ENCODE measurements at places on chromosomes 5 and 9. TPM values are rescaled to one million over a fixed set of nuclear protein-coding genes. Genes with fewer than 3 reads are reported as not detected.

The GPX8 gene
- polyA plus RNA-seq = 13.9 TPM

The HTR4 gene
- polyA plus RNA-seq = 0.17 TPM

The GFM2 gene
- polyA plus RNA-seq = 35.5 TPM

The SMIM33 gene
- polyA plus RNA-seq = not detected

The COL23A1 gene
- polyA plus RNA-seq = 4.3 TPM

The BSPRY gene
- 4.5 TPM for polyA plus RNA-seq

The PCDHB11 gene
- 0.63 TPM for polyA plus RNA-seq

The SLC34A3 gene
- 0.15 TPM for polyA plus RNA-seq

The PANK3 gene
- polyA plus RNA-seq = 25.2 TPM

The ADAMTS12 gene
- polyA plus RNA-seq = 4.9 TPM

GRCh38 chr5:71872311-71872864, 153.3 kb downstream of the CARTPT start:
- H3K27me3 ChIP-seq = no peaks in the 10 kb centered on the region
- H3K36me3 ChIP-seq = no peaks in the 10 kb centered on the region

- no peaks in the 10 kb centered on the region for H3K4me1 ChIP-seq
- H3K4me3 ChIP-seq = no peak overlapping the region
- DNase-seq = no peak
- H3K27ac ChIP-seq = no peak overlapping the region
- H3K27me3 ChIP-seq = no peaks in the 10 kb centered on the region
- no peaks in the 10 kb centered on the region for H3K36me3 ChIP-seq
These were observed 42.3 kb downstream of the MARCHF3 start for GRCh38 chr5:126988021-126988569.

DNA sequence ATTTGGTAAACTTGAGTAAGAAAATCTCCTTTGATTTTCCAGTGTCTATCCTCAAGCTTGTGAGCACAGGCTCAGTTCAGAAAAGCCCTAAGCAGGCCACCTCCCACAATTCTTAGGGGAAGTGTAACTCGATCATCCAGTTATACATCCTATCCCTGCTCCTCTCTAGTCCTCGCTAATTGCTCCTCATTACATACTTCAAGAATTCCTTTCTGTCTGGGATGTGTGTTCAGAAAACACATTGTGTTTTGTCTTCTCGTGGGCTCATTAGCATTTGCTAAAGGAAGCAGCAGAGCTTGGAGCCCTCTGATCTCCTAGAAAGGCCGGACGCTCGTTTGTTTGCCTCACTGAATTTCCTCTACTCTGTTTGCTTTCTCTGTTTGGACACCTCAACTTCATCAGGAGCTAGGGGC, 268.2 kb upstream of the RFX3 start:
- H3K4me3 ChIP-seq = no peak overlapping the region
- peak overlapping the region; percentile 71 for H3K27ac ChIP-seq
- H3K27me3 ChIP-seq = no peaks in the 10 kb centered on the region
- DNase-seq = peak; percentile 17
- H3K36me3 ChIP-seq = no peaks in the 10 kb centered on the region
- H3K4me1 ChIP-seq = no peaks in the 10 kb centered on the region

DNA sequence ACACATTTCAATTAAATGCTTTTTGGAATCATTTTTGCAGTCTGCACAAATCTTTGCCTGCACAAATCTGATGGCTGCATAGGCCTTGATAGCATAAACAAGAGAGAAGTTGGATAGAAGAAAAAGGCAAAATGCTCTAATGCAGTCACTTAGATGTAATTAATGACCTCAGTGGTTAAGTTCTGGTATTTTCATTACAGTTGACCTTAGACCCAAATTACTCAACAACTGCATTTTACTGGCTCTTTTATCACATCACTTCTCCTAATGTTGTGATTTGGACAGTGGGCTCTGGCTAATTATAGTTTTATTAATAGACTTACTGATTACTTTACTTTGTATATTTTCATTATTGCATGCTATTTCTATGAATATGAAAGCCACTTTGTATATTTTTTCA, 34.3 kb downstream of the NTRK2 start:
- no peak overlapping the region for H3K27ac ChIP-seq
- no peak overlapping the region for H3K4me3 ChIP-seq
- H3K4me1 ChIP-seq = peaks cover 8% of the 10 kb centered on the region
- H3K36me3 ChIP-seq = no peaks in the 10 kb centered on the region
- H3K27me3 ChIP-seq = no peaks in the 10 kb centered on the region

GRCh38 chr9:471320-471719, 256.7 kb downstream of the DOCK8 start:
- no peaks in the 10 kb centered on the region for H3K36me3 ChIP-seq
- H3K27me3 ChIP-seq = no peaks in the 10 kb centered on the region
- H3K4me3 ChIP-seq = no peak overlapping the region
- DNase-seq = no peak

- H3K36me3 ChIP-seq = no peaks in the 10 kb centered on the region
- H3K4me1 ChIP-seq = no peaks in the 10 kb centered on the region
- H3K27me3 ChIP-seq = no peaks in the 10 kb centered on the region
- H3K4me3 ChIP-seq = no peak overlapping the region
- DNase-seq = no peak
These were observed 387.5 kb downstream of the FAM170A start for GRCh38 chr5:120016717-120017382.

- no peaks in the 10 kb centered on the region for H3K36me3 ChIP-seq
- no peak overlapping the region for H3K27ac ChIP-seq
- H3K4me3 ChIP-seq = no peak overlapping the region
- no peak for DNase-seq
These were observed 19.2 kb downstream of the TIGD6 start for GRCh38 chr5:149981206-149981605.

- H3K36me3 ChIP-seq = no peaks in the 10 kb centered on the region
- peaks cover 5% of the 10 kb centered on the region for H3K4me1 ChIP-seq
- no peak overlapping the region for H3K4me3 ChIP-seq
- DNase-seq = no peak
- no peaks in the 10 kb centered on the region for H3K27me3 ChIP-seq
- no peak overlapping the region for H3K27ac ChIP-seq
These were observed 53.5 kb upstream of the GARNL3 start for GRCh38 chr9:127210851-127211730.

GRCh38 chr9:818958-819357, 22.5 kb upstream of the DMRT1 start:
- peaks cover 15% of the 10 kb centered on the region for H3K4me1 ChIP-seq
- H3K27ac ChIP-seq = no peak overlapping the region
- no peaks in the 10 kb centered on the region for H3K36me3 ChIP-seq
- H3K27me3 ChIP-seq = no peaks in the 10 kb centered on the region
- DNase-seq = peak; percentile 34

GRCh38 chr9:132372177-132373095, 17.6 kb upstream of the SETX start:
- peaks cover 9% of the 10 kb centered on the region for H3K4me1 ChIP-seq
- H3K4me3 ChIP-seq = no peak overlapping the region
- no peaks in the 10 kb centered on the region for H3K36me3 ChIP-seq
- DNase-seq = peak; percentile 78

DNA sequence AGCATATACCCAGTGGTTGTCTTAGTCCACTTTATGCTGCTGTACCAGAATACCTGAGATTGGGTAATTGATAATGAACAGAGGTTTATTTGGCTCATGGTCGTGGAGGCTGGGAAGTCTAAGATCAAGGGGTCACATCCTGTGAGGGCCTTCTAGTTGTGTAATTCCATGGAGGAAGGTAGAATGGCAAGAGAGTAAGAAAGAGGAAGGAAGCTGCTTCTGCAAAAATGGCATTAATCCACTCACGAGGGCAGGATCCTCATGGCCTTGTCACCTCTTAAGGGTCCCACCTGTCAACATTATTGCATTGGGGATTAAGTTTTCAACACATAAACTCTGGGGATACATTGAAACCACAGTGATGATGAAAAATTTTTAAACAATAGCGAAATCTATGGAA, 17.0 kb downstream of the BTNL8 start:
- H3K27me3 ChIP-seq = no peaks in the 10 kb centered on the region
- H3K4me3 ChIP-seq = no peak overlapping the region
- no peaks in the 10 kb centered on the region for H3K36me3 ChIP-seq
- no peak overlapping the region for H3K27ac ChIP-seq
- no peak for DNase-seq
- H3K4me1 ChIP-seq = no peaks in the 10 kb centered on the region

DNA sequence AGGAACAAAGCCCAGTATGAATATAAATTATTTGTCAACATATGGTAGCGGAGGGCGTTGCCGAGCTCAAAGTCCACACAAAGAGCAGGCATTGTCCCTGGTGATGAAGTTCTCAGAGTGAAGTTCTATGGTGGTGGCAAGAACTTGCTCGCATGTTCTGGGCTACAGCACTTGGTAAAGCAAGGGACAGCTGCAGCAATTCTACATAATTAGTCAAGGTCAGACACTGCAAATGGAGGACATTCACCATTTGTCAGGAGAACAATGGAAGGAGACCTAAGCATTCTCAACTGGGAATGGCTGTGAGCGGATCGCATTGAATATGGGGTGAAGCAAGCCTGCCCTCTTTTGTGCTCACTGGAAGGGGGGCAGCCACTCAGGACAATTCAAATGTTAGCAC, 503.8 kb upstream of the ADAMTS16 start:
- no peak for DNase-seq
- H3K4me3 ChIP-seq = no peak overlapping the region
- H3K36me3 ChIP-seq = no peaks in the 10 kb centered on the region
- H3K27ac ChIP-seq = no peak overlapping the region
- H3K27me3 ChIP-seq = no peaks in the 10 kb centered on the region

DNA sequence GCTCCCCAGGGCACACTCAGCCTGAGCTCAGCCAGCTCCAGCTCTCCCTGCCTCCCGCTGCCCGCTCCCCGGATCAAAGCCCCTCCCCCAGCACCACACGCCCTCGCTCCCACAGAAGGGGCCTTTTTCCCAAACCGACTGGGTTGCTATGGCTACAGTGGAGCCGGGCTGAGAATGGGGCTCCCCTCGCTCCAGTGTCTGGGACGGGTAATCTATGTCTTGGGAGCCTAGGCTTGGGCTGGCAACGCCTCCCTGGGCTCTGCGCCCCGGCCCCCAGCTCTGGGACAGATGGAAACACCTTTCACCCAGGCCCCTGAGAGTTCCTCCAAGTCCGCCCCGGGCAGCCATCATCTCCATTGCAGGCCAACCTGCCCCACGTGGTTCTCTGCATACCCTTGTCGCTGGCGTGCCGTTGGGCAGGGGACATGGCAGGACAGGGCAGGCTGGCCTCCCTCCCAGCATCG, 29.6 kb downstream of the NOTCH1 start:
- H3K27me3 ChIP-seq = no peaks in the 10 kb centered on the region
- no peak overlapping the region for H3K27ac ChIP-seq
- no peak overlapping the region for H3K4me3 ChIP-seq
- no peaks in the 10 kb centered on the region for H3K4me1 ChIP-seq
- H3K36me3 ChIP-seq = no peaks in the 10 kb centered on the region

DNA sequence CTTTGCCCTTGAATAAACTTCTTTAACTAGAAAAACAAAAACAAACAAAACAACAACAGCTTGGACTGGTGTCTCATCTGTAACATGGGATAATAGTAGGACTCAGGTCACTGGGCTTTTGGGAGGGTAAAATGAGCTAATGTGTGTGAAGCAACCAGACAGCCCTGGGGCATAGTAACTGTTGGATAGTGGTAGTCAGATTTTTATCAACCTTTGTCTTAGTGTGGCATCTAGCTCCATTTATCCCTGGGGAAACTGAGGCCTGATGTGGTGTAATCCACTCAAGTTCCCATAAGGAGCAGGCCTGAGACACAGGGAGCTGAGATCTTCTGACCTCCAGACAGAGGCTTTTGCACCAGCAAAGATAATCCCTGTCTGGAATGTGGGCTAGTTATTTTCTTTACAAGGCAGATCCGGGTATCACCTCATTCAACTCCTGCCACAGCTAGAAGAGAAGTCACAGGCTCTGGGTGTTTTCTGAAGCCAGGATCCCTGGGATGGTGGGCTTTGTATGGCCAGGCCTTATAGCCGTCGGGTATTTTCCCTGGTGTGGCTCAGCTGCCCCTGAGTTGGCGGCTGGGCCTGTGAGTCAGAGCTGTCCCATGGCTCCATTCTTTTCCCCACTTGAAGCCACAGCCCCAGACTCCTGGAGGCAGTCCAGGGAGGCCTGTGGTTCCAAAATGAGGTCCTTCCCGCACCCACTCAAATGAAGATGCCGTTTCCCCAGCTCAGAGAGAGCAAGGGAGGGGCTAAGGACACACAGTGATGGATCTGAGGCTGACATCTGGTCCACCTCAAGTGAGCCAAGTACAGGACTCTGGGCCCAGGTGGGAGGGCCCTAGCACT, 26.1 kb upstream of the CSF1R start:
- H3K27ac ChIP-seq = peak overlapping the region; percentile 74
- no peaks in the 10 kb centered on the region for H3K27me3 ChIP-seq
- H3K36me3 ChIP-seq = no peaks in the 10 kb centered on the region
- DNase-seq = peak; percentile 58

DNA sequence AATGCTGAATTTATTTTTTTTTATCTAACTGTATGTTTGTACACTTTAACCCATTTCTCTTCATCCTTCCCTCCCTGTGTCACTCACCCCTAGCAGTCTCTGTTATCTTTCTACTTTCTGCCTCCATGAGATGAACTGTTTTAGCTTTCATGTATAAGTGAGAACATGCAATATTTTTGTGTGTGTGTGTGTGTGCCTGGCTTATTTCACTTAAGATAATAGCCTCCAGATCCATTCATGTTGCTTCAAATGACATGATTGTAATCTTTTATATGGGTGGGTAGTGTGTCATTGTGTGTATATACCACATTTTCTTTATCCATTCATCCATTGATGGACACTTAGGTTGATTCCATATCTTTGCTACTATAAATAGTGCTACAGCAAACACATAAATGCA, 1023.9 kb downstream of the TLE1 start:
- DNase-seq = no peak
- no peak overlapping the region for H3K27ac ChIP-seq
- no peaks in the 10 kb centered on the region for H3K4me1 ChIP-seq
- H3K4me3 ChIP-seq = no peak overlapping the region
- no peaks in the 10 kb centered on the region for H3K36me3 ChIP-seq
- H3K27me3 ChIP-seq = no peaks in the 10 kb centered on the region

GRCh38 chr9:21450733-21451394, 10.6 kb downstream of the IFNA1 start:
- H3K27me3 ChIP-seq = no peaks in the 10 kb centered on the region
- DNase-seq = no peak
- H3K27ac ChIP-seq = no peak overlapping the region
- H3K4me3 ChIP-seq = no peak overlapping the region
- H3K36me3 ChIP-seq = no peaks in the 10 kb centered on the region
- H3K4me1 ChIP-seq = peaks cover 2% of the 10 kb centered on the region

DNA sequence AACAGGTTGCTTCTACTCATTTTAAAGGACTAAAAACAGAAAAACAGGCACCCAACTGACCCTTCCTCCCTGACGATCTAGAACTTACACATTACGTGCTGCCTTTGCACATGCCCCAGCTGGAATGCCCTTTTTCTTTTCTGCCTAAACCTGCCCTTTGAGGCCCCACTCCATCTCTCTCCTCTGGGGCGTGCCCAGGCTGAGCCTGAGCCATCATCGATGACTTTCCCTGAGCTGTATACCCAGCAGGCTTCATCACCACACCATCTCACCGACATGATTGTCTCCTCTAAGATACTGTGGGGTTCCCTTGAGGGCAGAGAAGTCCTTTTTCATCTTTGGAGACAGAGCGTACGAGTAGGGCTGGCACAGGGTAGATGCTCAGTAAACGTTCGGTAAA, 24.1 kb upstream of the GABBR2 start:
- no peak overlapping the region for H3K4me3 ChIP-seq
- DNase-seq = no peak
- no peaks in the 10 kb centered on the region for H3K4me1 ChIP-seq
- H3K27ac ChIP-seq = no peak overlapping the region

- H3K27me3 ChIP-seq = no peaks in the 10 kb centered on the region
- no peaks in the 10 kb centered on the region for H3K4me1 ChIP-seq
- no peaks in the 10 kb centered on the region for H3K36me3 ChIP-seq
- H3K4me3 ChIP-seq = no peak overlapping the region
- DNase-seq = no peak
These were observed 101.2 kb downstream of the PLK2 start for GRCh38 chr5:58358501-58359178.

GRCh38 chr5:154390096-154390495, 55.7 kb upstream of the SAP30L start:
- no peaks in the 10 kb centered on the region for H3K27me3 ChIP-seq
- no peak overlapping the region for H3K27ac ChIP-seq
- no peaks in the 10 kb centered on the region for H3K36me3 ChIP-seq
- DNase-seq = no peak
- no peak overlapping the region for H3K4me3 ChIP-seq

All from testis (tissue), 5 donors.